ENCODE measurements at places on chromosomes 5 and 9. TPM values are rescaled to one million over a fixed set of nuclear protein-coding genes. Genes with fewer than 3 reads are reported as not detected.

LTC4S gene
- total RNA-seq = 1.1 TPM

HSD17B3 gene
- total RNA-seq = not detected

FABP6 gene
- total RNA-seq = not detected

ORM2 gene
- total RNA-seq = not detected

KIF4B gene
- 0.27 TPM for total RNA-seq

SMC2 gene
- 13.2 TPM for total RNA-seq
